ENCODE measurements at places on chromosomes 7 and 10.

DNA sequence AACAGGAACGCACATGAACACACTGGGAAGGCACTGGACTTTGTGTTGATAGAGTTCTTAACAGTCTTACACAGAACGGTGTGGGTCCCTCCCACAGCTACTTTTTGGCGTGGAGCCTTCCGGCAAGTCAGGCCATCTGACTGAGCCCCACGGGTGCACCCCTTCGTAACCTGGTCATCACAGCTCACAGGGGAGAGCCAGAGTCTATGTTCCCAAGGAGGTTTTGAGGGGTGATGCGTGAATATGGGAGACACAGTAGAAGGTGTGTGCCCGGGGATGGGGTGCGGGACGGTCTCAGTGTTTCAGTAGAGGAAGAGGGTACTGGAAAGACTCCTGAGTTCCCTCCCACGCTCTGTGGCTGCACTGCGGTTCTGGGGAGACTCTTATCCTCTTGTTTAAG is 291.7 kb downstream of the DNAJB6 start:
- no peak for DNase-seq

DNA sequence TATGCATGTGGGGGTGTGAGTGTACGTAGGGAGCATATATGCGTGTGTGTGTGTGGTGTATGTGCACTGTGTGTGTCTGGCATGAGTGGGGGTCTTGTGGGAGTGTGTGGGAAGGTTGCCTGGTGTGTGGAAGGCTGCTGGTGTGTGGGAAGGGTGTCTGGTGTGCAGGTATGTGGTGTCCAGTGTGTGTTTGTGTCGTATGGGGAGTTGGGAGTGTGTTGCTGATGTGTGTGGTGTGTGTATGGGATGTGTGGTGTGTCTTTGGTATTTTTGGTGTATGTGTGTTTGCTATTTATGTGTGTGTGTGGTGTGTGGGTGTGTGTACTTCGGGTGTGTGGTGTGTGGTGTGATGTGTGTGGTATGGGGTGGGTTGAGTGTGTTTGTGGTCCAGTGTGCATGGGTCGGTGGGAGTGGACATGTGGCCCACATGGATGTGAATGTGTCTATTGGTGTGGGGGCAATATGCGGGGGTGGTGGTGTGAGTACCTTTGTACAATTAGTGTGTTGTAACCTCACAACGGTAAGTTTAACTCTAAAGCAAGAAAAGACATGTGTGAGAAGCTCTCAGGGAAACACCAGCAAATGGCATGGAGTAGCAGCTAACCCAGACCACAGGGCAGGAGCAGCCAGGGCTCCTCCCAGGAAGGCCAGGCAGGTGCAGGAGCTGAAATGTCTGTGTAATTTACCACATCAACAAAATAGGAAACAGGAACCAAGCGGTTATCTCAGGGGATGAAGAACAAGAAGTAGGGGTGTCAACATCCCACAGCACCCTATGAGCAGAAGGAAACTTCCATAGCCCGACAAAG is 11.9 kb downstream of the ANTXRL start:
- no peak for DNase-seq

DNA sequence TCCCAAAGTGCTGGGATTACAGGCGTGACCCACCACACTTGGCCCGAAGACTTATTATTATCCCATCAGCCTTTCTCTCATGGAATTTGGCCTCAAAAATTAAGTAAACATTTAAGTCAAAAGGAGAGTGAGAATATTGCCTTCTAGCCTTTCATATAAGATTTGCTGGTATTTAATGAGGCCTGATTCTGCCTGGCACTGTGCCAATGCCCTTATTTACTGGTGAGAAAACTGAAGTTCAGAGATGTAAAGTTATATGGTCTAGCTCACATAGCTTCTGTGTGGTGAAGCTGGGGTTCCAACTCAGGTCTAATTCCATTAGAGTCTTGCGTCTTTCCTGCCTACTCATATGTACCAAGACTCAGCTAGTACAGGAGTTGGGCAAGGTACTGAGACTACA is 260.2 kb downstream of the SDHAF3 start:
- DNase-seq = no peak

- DNase-seq = no peak
These were observed 587 bp upstream of the UNCX start for GRCh38 chr7:1232103-1232466.

DNA sequence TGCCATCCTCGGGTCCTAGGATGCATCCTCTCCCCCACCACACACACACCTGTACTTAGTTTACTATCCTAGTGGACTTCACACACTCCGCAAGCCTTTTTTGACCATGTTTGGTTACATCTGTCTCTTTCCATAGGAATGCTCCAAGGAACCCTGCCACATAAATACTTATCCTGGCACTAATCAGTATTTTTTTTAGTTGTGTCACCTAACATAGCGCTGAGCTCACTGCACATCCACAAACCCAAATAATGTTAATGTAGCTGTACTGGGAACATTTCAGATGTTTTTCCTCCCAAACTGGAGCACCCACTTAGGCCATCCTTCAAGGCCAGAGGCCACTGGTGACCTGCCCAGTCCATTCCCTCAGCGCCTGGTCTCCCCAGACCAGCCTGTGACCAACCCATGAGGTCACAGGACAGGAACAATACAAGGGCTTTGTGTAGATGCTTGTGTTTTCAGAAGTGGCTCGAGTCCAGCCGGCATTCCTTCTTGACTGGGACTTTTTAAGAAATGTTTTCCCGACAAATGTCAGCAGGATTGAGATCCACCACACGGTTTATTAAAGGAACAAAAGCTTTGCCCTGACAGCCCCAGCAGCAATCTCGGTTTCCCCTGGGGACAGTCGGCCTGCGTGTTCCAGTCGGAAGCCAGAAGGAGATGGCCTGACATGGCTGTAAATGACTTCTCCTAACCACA is 181.4 kb downstream of the JCAD start:
- DNase-seq = no peak

- DNase-seq = no peak
These were observed 128.8 kb downstream of the GATA3 start for GRCh38 chr10:8183241-8183704.

- no peak for DNase-seq
These were observed 31.0 kb downstream of the MKI67 start for GRCh38 chr10:128095027-128095752.

DNA sequence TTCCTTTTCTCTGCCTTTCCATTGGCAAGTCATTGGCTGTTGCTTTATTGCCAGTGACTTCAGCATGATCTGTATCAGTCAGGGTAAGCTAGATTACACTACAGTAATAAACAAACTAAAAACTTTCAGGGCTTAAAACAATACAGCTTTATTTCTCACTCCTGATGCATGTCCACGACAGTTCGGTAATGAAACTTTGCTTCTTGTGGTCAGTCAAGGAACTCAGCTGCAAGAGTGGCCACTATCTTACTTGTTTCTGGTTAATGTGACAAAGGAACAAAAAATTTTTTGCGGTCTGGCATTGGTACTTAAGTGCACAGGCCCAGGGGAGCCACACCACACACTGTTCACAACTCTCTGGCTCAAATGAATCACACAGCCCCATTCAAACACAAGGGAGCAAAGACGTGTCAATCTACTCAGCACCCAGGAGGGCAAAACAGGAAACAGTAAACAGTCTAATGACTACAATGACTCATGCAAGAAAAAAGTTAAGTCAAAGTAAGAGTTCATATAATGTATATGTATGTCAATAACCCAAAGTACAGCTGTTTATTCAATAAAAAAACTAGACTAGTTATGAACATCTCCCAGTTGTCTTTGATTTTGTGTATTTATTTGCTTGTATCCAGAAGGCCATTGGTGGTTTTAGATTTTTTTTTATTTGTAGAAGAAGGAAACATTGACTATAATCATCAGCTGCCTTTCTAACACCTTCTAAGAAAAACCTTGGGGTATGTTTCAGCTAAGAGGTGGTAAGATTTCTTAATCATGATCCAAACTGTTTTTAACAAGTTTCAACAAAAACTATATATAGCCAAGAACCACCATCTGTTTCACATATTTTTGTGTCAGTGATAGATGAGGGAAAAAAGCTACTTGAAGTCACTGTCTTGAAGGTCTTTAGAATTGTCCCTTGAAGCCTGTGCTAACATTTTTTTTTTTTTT is 134.4 kb upstream of the FAM3C start:
- DNase-seq = no peak

GRCh38 chr7:31335161-31335856 is 5.2 kb downstream of the NEUROD6 start:
- no peak for DNase-seq

DNA sequence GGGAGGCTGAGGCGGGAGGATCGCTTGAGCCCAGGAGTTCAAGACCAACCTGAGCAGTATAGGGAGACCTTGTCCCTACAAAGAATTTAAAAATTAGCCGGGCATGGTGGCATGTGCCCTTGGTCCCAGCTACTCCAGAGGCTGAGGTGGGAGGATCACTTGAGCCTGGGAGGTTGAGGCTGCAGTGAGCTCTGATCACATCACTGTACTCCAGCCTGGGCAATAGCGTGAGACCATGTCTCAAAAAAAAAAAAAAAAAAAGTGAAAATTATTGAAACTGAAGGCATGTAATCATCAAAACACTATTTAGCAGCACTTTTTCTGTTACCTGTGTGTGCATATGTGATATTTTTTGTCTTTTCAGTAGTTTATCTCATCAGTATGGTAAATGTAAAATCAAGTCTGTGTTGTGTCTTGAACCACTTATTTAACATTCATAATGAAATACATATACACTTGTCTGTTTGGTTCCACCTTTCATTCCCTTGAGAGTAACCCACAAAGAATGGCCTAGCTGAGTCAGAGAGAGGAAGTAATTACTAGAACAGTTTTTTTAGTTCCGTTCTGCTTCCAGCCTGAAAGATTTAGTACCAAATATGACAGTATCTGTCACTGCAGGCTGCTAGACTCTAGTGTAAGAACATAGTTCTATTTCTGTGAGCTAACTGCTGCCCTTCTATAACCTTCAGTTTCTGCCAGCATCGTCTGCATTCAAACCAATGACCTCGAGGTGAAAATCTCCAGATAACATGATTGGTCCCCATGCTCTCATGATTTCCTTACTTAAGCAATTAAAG is 68.6 kb downstream of the MMRN2 start:
- DNase-seq = no peak

GRCh38 chr7:107799647-107800264 is 3.3 kb downstream of the SLC26A3 start:
- DNase-seq = no peak

DNA sequence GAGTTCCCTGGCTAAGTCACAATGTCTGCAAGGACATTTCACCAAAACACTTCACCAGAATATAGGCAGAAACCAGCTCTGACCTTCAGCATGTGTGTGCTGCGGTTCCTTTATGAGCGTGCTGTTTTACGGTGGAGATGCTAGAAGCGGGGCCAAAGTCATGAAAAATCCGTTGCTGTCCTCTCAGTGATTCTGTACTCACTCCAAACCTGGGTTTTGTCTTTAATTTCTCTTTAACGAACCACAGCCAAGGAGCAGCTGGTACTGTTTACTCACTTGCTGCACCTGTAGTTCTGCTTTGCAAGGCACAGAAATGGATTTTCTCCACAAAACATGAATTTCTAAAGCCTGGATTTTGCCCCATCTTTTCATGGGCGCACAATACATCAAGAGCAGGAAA is 639.9 kb downstream of the PHTF2 start:
- no peak for DNase-seq

Data from activated naive CD4-positive, alpha-beta T cell (primary cell).